Stimulated activated effector memory CD8-positive, alpha-beta T cell treated with anti-CD3 and anti-CD28 coated beads, Interleukin-12 subunit alpha, Interleukin-12 subunit beta, amount 100 ng/mL, for 72 hours (primary cell): ENCODE measurements at places on chromosomes 7 and 10.

DNA sequence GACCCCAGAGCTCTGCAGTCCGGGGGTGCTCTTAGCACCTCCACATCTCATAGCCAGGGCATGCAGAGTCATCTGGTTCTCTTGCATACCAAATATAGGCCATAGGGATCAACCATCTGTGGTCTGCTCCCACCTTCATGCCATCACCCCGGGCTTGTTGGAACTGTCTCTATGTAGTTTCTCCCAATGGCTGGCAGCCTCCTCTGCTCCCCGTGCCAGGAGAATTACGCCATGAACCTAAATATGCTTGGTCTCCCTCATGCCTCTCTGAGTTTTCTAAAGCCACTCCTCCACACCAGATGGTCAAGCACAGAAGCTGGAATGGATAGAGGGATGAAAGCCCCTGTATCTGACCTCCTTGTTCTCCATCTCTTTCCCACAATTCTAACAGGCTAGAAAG lies 302.6 kb upstream of the MYO3A start:
- no peak for DNase-seq

DNA sequence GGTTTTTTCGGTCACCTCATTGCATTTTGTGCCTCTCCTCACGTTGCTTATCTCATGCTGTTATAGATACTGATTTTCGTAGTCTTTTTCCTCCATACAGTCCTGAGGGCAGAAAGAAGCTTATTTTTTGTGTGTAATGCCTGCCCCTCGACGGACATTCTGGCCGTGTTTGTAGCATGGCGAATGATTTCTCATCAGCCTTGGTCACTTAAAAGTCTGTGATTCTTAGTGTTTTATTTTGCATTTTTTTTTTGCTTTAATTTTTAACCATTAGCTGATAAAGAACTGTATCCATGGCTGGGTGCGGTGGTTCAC lies 469 bp upstream of the NOC3L start:
- no peak for DNase-seq

DNA sequence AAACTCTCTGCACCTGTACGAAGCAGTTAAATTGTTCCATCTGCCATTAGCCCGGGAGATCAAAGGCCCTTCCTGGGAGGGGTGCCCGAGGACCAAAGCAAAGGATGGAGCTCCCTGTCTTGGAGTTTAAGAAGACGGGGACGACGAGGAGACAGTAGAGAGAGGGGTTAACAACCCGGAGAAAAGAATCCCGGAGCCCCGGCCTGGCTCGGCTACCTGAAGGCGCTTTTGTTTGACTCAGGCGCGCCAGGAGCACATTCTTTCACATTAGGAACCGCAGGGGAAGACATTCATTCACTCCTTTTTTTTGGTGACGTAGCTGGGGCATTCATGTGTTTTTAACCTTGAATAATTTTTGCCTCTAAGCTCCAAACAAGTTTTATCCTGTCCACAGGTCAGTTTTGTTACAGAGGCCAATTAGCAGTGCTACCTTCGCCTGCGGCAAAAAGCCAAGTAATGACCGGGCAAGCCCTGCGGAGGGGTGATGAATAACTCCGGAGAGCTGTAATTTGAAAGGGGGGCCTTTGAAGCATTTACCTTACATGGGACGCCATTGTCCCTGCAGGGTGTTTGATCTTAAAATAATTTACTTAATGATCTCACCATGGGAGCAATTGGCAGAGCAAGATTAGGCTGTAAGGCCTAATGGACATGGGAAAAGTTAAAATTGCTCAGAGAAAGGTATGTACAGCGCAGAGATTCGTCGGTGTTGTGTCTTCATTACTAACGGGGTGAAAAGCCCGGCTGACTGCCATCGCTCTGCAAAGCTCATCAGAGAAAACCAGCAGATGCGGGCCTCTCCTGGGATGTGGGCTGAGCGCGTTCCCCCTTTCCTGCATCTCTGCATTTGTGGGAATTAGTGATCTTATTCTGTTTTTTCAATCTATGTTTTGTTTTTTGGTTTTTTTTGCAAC lies 258.0 kb upstream of the SP4 start:
- DNase-seq, result no peak

DNA sequence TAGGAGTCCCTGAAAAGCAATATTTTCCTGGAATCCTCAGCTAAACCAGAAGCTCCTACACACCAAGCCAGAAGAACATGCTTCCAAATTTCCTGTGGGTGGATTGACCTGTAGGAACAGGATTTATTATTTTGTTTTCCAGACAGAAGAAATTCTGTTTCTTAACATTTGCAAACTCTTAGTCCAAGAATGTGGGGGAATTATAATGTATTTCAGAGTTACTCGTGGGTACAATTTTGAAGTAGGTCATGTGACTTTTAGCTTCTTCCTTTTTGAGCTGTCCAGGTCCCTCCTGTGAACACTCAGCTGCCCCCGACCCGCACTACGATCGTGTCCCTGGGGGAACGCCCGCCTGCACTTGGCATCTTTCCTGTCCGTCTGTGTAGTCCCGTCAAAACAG lies 27.7 kb upstream of the VIPR2 start:
- no peak for DNase-seq

GRCh38 chr7:156819733-156820295 lies 73.2 kb downstream of the LMBR1 start:
- DNase-seq, result no peak

- DNase-seq, result no peak
Measured at GRCh38 chr7:50690541-50691011, 92.1 kb downstream of the GRB10 start.

DNA sequence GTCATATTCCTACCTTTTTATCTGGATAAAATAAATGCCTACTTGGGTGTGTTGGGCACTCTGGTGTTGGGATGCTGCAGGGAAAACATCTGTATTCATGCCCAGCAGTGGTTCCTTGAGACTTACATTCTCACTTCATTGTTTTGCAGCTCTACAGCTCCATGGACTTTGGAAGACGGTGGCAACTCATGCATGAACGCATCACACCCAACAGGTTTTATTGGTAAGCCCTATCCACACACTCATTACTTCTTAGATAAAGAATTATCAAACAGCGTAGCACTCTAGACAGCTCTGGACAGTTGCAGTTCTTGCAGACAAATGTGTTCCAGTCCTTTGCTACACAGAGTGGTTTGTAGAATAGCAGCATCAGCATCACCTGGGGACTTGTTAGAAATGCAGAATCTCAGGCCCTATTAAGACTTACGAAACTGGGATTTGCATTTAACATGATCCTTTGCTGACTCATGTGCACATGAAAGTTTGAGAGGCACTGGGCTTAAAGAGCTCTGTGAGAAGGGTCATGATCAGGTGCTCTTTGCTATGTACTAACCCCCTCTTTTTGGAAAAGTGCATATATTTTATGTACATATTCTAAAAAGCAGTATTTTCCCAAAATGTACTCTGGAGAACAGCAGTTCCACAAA lies 401.9 kb downstream of the SORCS3 start:
- DNase-seq, result no peak

DNA sequence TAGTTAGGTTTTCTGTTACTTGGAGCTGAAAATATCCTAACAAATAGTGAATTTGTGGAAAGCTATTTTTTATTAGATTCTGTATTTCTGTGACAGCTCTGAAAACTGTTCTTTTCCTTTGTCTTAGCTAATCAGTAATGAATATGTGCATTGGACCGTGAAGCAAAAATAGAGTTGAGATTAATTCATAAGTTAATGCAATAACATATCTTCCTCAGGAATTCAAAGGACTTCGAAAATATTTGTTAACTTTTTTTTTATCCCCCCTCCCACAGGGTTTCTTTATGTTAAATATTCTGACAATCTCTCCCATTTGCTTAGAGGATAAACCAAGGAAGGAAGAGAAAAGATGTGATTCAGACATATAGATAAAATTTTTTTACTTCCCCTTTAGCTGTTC lies 101.4 kb downstream of the PODXL start:
- no peak for DNase-seq

- DNase-seq, result no peak
Measured at GRCh38 chr7:46468753-46469356, 547.8 kb upstream of the IGFBP3 start.

- no peak for DNase-seq
Measured at GRCh38 chr7:139730746-139731612, 46.8 kb downstream of the HIPK2 start.

GRCh38 chr10:26861205-26861998 lies 644 bp upstream of the ABI1 start:
- no peak for DNase-seq

GRCh38 chr10:10346390-10347150 lies 671.1 kb upstream of the CELF2 start:
- no peak for DNase-seq

DNA sequence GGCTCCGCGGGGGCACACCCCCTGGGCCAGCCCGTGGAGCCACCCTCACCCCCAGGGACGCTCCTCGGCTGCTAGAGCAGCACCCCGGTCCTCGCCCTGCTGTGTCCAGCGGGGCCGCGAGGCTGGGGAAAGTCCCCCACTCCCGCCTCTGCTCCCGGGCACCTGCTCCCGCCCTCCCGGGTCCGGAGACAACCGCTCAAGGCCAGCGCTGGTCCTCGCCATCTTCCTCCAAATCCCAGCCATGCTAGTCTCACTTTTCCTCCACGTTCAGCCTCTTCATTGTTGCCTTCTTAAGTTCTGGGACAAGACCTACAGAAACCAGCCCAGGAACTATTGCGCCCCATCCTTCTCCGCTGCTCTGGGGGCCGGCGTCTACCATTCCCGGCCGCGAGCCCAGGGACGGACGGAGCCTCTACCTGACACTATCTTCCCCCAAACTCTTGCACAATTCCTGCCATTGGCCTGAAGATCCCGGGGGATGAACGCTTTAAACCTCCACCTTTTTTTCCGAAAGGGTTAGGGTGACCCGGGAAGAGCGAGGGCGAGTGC lies 4.8 kb upstream of the KCP start:
- DNase-seq, result no peak

DNA sequence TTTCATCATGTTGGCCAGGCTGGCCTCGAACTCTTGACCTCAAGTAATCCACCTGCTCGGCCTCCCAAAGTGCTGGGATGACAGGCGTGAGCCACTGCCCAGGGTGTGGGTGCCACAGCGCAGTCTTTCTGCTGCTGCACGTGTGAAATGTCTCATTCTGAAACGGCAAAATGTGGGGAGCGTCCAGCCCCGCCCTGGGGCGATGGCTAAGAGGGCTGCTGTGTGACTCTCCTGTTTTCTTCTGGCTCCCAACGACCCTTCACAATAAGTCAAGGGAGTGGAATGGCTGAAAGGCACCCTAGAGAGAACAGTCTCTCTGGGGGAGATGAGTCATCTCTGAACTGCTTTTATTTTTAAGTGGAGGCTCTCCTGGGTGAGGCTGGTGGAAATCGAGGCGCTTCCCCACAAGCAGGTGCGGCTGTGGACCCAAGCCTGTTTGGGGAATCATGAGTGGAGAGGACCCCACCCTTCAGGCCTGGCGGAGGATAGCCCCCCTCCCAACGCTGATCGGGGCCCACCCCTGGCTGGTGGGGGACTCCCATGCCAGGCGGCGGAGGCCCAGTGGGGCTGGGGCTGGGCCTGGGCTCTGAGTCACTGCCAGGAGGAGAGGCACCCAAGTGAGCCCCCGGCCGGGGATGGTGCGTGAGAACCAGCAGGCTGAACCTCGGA lies 18.0 kb downstream of the ADAP1 start:
- peak; percentile 82 for DNase-seq

- DNase-seq, result no peak
Measured at GRCh38 chr7:92648067-92648466, 57.9 kb upstream of the FAM133B start.

DNA sequence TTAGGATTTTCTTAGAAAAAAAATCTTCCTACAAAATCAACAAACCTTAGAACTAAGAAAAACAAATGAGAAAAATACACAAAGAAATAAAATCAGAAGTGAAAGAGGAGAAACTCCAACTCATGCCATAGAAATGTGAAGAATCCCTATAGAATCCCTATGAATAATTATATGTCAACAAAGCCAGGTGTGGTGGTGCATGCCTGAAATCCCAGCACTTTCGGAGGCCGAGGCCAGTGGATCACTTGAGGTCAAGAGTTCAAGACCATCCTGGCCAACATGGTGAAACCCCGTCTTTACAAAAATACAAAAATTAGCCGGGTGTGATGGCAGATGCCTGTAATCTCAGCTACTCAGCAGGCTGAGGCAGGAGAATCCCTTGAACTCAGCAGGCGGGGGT lies 27.1 kb downstream of the ACSM6 start:
- no peak for DNase-seq

- no peak for DNase-seq
Measured at GRCh38 chr7:102432442-102433218, 745 bp upstream of the ORAI2 start.

DNA sequence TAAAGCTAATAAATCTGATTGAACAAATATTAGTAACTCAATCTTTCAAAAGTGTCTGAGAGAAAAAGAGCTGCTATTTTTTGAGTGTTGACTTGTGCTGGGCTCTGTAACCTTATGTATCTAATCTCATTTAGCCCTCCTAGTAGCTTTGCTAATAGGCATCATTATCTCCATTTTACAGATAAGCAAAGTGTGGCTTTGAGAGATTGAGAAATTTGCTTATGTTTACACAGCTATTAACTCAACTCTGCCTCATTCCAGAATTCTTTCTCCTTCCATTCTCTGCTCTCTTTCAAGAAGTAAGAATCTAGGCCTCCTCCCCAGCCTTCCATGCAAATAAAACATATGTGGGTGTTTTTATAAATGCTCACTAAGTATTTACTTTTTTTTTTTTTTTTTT lies 137.8 kb downstream of the GATA3 start:
- DNase-seq, result no peak

DNA sequence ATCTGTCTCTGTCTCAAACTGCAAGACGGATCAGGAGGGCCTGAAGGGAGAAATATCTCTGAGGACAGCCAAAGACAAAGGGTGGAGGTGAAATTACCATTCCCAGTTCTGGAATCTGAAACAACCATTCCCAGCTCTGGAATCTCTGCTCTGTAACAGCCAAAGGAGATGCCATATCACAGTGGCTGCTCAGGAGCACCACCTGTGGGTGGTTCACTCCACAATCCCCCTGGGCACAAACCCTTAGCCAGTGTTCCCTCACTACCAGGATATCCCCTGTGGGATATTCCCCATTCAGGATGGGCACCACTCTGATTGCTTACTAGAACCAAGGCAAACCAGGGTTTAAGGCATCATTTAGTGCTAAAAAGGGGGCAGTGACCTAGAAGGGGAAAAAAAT lies 199.0 kb downstream of the HTR7 start:
- DNase-seq, result no peak

- DNase-seq, result no peak
Measured at GRCh38 chr10:43055217-43055616, 21.7 kb upstream of the RET start.

DNA sequence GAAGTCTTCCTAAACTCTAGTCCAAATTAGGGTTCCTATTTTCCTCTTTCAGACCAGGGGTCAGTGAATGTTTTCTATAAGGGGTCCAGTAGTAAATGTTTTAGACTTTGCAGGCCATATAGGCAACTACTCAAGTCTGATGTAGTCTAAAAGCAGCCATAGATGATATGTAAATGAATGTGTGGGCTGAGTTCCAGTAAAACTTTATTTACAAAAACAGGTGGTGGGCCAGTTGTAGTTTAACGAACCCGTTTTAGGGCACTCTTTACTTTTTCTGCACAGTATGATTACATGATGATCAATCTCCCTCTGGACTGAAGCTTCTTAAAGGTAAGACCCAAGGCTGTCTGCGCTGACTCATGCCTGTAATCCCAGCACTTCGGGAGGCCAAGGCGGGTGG lies 243.6 kb downstream of the CAMK1D start:
- DNase-seq, result no peak

- DNase-seq, result no peak
Measured at GRCh38 chr7:24779283-24779655, 22.0 kb upstream of the GSDME start.
